ENCODE measurements at places on chromosomes 11 and 22.

- H3K27ac ChIP-seq = no peak overlapping the region
- H3K4me1 ChIP-seq = peaks cover 17% of the 10 kb centered on the region
- no peak overlapping the region for H3K4me3 ChIP-seq
- H3K27me3 ChIP-seq = peaks cover 3% of the 10 kb centered on the region
- H3K36me3 ChIP-seq = peaks cover 2% of the 10 kb centered on the region
- DNase-seq = no peak
Measured at GRCh38 chr11:68963779-68964178, 17.0 kb downstream of the MRGPRD start.

- H3K4me1 ChIP-seq = no peaks in the 10 kb centered on the region
- no peak overlapping the region for H3K27ac ChIP-seq
Measured at GRCh38 chr22:29081517-29082236, 8.8 kb downstream of the KREMEN1 start.

DNA sequence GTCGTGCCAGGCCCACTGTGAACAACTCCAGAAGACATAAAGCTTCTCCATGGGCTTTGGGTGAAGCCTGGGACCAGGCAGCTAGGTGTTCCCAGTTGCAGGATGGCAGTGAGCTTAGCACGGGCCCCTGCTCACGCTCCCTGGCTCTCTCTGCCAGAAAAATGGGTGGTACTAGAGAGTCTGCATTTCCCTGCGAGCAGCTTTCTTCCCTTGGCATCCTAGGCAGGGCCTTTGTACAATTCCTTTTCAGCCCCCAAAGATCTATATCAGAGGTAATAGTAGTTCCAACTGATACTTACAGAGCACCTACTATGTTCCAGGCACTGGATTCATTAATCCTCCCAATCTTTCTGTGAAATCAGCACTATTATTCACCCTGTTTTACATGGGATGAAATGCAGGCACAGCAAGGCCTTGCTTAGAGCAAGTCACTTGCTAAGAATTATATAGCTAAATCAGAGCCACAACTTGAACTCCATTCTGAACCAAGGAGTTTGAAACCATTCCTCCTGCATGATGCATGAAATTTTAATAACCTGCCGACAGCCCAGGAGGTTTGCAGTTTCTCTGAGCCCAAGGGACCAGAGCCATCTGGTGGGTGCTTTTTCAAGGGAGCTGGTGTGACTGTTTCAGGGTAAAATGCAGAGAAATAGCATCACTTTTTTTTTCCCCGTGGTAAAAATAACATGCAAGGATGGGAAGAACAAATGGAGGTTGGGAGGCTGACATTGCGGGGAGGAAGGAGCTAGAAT is 22.7 kb downstream of the NAV2 start:
- H3K36me3 ChIP-seq = no peaks in the 10 kb centered on the region
- peaks cover 9% of the 10 kb centered on the region for H3K27me3 ChIP-seq
- DNase-seq = no peak
- H3K4me1 ChIP-seq = no peaks in the 10 kb centered on the region

DNA sequence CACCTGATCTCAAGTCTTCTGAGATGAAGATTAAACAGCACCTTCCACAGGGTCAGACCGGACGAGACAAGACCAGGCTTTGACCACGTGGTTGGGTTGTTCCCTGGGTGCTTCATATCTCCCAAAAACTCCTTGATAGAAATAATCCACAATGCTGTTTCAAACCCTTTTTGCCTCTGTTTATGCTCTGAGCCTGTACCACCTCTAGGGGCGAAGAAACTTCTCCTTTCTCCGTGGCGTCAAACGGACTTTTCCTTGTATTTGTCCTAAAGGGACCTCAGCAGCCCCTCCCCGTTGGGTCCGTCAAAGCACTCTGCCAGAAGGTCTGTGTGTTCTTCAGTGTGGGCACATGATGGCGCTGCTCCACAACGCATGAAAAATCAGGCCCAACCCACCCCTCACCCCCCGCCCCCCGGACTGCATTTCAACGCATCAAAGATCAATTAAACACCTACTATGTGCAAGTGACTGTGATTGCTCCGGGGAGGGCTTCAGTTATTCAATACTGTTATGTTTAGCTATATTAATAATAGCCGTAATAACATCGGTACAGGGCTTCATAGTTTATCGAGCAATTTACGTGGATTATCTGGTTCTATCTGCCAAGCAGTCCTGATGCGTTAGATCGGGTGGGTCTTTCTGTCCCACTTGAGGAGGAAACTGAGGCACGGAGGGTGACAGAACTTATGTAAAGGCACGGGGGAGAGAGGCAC is 17.3 kb upstream of the EIF3D start:
- H3K4me3 ChIP-seq = no peak overlapping the region
- peaks cover 3% of the 10 kb centered on the region for H3K36me3 ChIP-seq
- no peak overlapping the region for H3K27ac ChIP-seq
- peak; percentile 16 for DNase-seq

All from activated T-helper 1 cell treated with anti-CD3 and anti-CD28 coated beads, Interleukin-12 subunit alpha, Interleukin-12 subunit beta, Interleukin-2, Interleukin-4 antibody, amounts not matched to agents 30 ng/mL and 10 ng/mL and 1 ng/mL, durations not matched to agents 14 hours and 24 hours and 36 hours (primary cell).